ENCODE measurements at places on chromosomes 5 and 9.

GRCh38 chr9:74742792-74743730 is 144.7 kb downstream of the TRPM6 start:
- DNase-seq, result peak; percentile 42
- H3K27me3 ChIP-seq, result peaks cover 23% of the 10 kb centered on the region
- H3K4me3 ChIP-seq, result no peak overlapping the region
- H3K4me1 ChIP-seq, result no peaks in the 10 kb centered on the region

DNA sequence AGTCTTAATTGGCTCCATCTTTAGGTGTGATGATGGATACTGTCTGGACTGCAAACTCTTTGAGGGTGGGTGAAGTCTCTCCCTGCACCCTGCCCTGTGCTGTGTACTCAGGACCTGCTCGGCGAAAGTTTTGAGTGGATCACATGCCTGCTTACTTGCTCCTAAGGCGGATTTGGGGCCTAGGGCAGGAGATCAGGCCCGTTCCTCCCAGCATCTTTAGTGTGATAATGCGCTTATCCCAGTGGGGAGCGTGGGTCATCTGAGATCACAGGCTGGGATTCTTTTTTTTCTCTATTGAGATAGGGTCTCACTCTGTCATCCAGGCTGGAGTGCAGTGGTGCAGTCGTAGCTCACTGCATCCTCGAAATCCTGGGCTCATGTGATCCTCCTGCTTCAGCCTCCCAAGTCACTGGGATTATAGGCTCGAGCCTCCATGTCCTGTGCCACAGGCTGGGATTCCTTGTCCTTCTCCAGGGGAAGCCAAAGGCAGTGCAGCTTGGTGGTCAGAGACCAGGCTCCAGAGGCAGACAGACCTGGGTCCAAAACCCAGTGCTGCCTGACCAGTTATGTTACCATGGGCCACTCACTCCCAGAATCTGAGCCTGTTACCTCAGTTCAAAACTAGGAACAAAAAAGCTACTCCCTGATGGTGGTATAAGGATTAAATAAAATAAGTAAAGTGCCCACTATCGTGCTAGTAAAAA is 59.7 kb downstream of the ZNF618 start:
- no peaks in the 10 kb centered on the region for H3K36me3 ChIP-seq
- H3K27me3 ChIP-seq, result no peaks in the 10 kb centered on the region

DNA sequence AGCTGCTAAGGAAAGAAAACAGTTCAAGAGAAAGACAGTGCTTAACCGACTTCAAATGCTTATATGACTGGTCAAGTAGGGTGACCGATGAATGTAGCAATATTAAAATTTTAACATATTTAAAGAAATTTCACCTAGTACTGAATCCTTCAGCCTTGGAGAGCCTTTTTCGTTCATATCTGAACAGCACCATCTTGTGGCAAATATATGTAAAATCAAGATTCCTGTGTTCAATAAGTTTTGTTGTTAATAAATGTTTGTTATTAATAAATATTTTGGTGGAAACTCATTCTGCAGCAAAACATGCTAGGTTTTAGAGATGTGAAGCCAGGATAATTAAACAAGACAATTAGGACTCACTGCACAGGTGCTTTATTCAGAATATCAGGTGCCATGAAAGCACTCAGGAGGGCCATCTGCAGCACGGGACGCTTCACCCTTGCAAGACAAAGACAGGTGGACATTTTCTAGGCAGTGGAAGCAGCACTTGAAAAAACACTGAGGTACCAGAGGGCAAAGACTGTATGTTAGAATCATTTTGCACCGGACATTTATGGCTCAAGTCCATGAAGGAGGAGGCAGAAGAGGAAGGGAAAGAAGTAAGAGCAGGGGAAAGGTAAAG is 15.6 kb downstream of the TICAM2 start:
- no peaks in the 10 kb centered on the region for H3K27me3 ChIP-seq
- no peak overlapping the region for H3K4me3 ChIP-seq
- DNase-seq, result peak; percentile 53
- H3K4me1 ChIP-seq, result peaks cover 13% of the 10 kb centered on the region
- no peaks in the 10 kb centered on the region for H3K36me3 ChIP-seq

GRCh38 chr5:141514330-141515133 is 25.7 kb downstream of the PCDHGC5 start:
- no peak for DNase-seq
- no peak overlapping the region for H3K4me3 ChIP-seq
- H3K36me3 ChIP-seq, result peaks cover 23% of the 10 kb centered on the region
- H3K27me3 ChIP-seq, result no peaks in the 10 kb centered on the region

GRCh38 chr9:109986521-109986991 is 206.6 kb downstream of the PALM2AKAP2 start:
- peak overlapping the region; percentile 42 for H3K27ac ChIP-seq
- peaks cover 10% of the 10 kb centered on the region for H3K4me1 ChIP-seq
- peak; percentile 69 for DNase-seq
- H3K4me3 ChIP-seq, result no peak overlapping the region

DNA sequence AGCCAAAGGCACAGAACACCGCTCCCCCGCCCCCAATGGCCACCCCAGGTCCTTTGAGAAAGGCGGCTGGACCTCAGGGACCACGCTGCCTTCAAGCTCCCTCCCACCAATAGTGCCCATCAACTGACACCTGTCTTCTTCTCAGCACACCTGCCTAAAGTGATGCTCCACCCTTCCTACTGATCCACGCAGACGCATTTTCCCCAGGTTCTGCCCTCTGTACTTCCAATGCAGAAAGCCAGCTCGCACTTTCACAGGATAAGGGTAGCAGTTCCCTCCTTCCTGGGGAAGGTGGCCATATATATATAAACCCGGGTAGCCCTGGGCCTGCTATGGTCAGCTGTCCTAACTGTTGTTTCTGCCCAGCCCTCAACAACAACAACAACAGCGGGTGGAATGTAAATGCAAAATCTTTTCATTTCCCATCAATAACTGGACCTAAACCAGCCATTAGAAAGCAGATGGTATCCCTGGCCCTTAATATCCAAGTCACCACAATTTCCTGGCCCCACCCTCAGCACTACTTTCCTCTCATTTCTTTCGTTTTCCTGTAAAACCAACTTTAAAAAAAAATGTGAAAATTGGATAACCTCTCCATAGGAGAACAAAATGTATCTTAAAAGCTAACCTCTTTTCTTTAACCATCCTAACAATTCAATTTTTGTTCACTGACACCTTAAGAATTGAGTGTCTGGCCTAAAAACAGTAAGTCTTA is 1.7 kb downstream of the GOLM1 start:
- DNase-seq, result peak; percentile 24
- peaks cover 29% of the 10 kb centered on the region for H3K4me1 ChIP-seq
- no peaks in the 10 kb centered on the region for H3K36me3 ChIP-seq
- H3K4me3 ChIP-seq, result peak overlapping the region; percentile 95
- H3K27me3 ChIP-seq, result no peaks in the 10 kb centered on the region
- no peak overlapping the region for H3K27ac ChIP-seq

DNA sequence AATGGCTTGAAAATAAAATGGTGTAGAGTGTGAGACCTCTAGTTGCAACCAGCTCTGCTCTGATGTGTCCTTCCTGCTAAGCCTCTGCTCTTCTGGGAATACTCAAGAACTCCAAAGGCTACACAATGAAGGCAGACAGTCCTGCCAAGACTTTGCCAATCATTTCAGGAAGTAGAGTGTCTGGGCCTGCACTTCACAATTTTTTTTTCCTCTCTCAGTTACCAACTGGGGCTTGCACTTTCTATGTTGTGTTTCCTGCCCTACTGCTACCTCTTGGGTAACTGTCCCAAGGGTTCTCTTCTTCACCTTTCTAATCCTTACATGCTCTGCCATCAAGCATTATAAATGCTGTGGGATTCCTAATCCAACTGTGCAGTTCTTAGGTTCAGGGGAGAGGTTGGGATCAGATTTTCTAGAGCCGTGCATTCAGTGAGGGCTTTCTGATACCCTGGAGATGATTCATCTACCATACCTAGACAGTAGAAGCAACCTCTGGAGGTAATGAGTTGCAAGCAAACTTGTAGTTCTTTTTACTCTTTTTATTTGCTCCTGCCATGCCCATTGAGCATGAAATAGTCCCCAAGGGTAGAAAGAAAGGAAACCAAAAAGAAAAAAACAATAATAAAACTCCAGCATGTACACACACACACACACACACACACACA is 365.9 kb downstream of the MLLT3 start:
- H3K4me3 ChIP-seq, result no peak overlapping the region
- no peaks in the 10 kb centered on the region for H3K4me1 ChIP-seq
- no peaks in the 10 kb centered on the region for H3K36me3 ChIP-seq
- H3K27ac ChIP-seq, result no peak overlapping the region
